ENCODE measurements at places on chromosomes 13 and 19.

- DNase-seq, result no peak
Observed at GRCh38 chr19:30066781-30067759, 125.0 kb downstream of the URI1 start.

GRCh38 chr13:40563350-40564125 lies 102.9 kb downstream of the FOXO1 start:
- no peak for DNase-seq

GRCh38 chr13:38980750-38981078 lies 9.9 kb downstream of the STOML3 start:
- DNase-seq, result no peak

DNA sequence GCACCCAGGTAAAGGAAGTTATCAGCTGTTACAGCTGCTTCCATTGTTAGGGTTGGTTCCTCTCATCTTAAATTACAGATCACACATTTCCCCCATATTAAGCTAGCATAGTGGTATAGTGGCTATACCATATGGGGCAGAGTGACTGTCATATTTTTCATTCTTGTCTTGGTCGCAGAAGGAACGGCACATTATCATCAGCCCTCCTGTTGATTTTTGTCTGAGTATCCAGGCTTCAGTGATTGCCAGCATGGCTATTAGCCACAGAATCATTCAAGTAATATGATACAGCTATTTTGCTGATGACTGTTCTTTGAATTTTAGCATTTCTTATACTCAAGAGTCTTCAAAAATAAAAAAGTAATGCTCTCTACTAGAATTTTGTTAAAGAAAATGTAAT lies 240.9 kb downstream of the LIG4 start:
- no peak for DNase-seq

GRCh38 chr19:926589-927350 lies 935 bp downstream of the ARID3A start:
- DNase-seq, result no peak

GRCh38 chr13:65125236-65125635 lies 2104.9 kb downstream of the PCDH9 start:
- DNase-seq, result no peak

DNA sequence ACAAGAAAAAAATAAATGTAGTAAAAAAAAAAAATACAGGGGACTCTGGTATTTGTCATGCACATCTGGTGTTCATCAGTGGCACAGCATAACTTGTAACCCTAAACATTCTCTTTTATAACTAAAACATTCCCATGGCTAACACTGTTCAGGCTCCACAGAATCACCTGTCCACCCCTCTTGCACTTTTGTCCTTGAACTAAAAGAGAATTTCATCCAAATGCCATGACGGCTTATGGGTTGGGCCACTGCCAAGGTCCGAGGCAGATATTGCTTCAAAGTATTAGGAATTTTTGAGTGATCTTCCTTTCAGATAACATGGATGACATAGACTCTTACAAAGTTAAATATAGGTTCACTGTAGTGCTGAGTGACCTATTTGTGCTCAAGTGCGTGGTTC lies 25.7 kb upstream of the SERP2 start:
- DNase-seq, result no peak

DNA sequence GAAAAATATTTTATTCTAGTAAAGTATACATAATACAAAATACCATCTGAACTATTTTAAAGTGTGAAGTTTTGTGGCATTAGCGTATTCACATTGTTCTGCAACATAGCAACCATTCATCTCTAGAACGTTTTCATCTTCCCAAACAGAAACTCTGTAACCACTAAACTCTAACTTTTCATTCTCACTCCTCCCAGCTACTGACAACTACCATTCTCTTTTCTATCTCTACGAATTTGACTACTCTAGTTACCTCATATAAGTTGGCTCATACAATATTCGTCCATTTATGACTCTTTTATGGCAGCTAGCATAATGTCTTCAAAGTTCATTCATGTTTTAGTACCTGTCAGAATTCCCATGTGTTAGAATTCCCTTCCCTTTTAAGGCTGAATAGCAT lies 150.5 kb upstream of the MIR17HG start:
- DNase-seq, result no peak

DNA sequence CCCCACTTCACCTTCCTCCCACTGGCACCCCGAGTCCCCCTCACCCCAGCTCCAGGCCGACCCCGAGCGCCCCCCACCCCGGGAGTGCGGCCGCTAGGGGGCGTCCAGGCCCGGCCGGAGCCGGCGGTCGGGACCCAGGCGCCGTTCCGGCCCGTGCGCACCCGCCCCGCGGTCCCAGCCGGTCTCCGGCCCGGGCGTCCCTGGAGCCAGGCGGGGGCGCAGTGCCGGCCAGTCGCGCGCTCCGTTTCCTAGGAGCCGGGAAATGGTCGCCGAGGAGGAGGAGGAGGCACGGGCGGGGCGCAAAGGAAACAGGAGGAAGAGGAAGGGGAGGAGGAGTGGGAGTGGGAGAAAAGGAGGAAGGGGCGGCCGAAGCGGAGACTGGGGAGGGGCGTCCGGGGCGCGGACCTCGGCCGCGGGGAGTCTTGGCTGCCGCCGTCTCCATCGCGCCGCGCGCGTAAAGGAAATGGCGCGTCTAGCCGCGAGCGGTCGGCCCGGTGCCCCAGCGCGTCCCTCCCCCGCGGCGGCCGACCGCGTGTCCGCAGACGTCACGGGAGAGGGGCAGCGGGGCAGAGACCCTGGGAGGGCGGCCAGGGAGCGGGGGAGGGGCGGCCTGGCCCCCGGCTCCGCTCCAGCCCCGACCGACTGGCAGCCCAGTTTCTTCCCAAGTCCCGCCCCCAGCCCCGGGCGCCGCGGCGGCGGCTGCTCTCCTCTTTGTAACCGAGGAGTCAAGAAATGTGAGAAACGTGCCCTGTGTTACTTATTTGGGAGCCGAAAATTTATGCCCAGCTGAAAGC lies 1.1 kb upstream of the KCTD15 start:
- DNase-seq, result no peak

Data from stimulated activated CD8-positive, alpha-beta memory T cell treated with anti-CD3 and anti-CD28 coated beads, Interleukin-4, amount 100 ng/mL, for 4 hours (primary cell).